AML-193 (cell line): ENCODE measurements at places on chromosomes 11 and 22.

DNA sequence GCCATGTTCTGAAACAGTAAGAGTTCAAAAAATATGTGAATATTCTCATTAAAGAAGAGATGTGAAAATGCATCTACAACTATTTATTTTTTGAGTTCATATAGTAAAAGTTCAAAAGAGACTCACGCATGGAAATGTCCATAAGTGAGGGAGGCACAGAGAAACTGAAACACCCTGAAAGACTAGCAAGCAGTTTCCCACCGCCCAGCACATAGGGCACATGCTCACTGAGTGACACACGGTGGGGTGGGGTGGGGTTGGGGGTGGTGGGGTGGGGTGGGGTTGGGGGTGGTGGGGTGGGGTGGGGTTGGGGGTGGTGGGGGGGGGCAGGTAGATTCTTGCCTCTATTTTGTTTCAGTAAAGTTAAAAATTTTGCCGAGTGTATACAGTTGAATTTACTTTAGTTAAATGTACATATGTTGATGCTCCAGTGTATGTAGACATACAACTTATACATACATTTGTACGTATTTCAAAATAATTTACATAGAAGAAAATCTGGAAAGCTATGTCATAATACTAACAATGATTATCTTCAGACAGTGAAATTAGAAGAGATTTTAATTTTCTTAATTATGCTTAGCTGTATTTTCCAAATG is 6.3 kb downstream of the CCDC34 start:
- DNase-seq: no peak

DNA sequence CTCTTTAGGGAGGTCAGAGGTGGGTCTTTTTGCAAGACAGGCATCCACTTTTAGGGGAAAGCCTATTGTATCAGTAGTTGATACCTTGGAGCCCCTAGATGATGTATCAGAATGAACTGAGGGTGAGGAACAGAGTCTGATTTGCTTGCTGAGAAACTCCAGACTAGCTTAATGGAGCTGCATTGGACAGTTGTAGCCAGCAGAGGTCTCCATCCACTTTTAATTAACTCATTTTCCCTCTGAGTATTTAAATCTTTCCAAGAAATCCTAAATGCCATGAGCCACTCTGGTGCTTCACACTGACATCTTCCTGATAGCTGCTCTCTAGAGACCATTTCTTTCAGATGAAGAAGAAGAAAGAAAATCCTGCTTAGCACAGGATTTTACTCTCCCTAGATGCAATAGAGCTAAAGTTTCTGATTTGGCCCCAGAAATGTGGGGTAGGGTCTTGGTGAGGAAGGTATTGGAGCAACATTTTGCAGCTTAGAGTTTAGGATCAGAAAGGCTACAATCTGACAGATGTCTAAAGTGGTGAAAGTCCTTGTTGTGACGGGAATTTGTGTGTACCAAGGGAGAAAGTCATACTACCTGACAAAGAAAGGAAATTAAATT is 38.0 kb downstream of the EXT2 start:
- peak; percentile 22 for DNase-seq

DNA sequence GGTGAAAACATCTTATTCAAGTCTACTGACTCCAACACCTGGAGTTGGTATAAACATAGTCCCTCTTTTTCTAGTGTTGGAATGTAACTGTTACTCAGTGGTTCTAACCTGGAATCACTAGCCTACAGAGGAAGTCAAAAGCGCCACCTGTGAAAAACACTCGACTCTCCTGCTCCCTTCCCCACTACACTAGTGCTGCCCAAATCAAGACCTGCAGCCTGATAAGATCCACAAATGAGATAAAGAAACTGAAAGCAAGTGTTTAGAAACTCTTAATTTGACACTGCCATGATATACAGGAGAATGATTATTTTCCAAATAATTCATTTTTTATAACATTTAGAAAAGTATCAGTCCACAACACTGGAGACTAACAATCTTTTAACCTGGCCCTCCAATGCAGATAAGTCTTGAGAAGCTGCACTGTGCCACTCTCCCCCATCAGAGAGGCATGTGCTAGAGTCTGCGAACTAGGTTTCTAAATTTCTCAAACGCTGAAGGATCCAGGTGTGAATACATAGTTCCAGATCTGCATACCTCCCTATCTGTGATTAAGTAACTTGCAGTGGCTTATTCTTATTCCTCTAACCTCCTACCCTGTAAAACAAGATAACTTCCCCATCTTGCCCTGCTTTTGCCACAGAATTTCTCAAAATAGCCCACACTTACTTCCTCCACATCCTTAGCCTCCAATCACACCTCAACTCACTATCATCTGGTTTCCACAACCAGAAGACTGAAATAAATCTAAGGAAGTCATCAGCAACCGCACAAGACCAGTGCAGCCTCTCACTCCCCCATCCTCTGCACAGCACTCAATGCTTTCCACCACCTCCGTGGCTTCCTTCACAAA is 88.1 kb downstream of the RRAS2 start:
- DNase-seq: peak; percentile 61

GRCh38 chr11:60841797-60842667 is at the start of gene CCDC86:
TSS of gene CCDC86 (plus strand) at chr11:60842113. CDS start at chr11:60842125, 12 bp downstream.
- peak; percentile 75 for DNase-seq

DNA sequence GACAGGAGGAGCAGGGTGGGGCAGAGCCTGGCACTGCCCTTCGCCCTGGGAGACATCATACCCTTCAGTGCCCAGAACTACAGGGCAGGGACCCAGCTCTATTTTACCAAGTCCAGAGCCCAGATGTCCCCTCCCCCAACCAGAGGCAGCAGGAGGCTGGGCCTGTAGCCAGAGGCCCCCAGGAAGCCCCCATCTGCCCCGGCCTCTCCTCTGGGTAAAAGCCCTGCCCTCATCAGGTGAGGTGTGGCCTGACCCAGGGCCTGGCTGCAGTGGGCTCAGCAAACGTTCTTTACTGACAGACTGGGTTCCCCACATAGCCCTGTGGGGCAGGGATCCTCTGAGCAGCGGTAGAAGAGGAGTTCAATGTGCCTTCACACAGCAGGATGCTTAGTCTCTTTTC is 51.8 kb upstream of the SLC22A12 start:
- no peak for DNase-seq

DNA sequence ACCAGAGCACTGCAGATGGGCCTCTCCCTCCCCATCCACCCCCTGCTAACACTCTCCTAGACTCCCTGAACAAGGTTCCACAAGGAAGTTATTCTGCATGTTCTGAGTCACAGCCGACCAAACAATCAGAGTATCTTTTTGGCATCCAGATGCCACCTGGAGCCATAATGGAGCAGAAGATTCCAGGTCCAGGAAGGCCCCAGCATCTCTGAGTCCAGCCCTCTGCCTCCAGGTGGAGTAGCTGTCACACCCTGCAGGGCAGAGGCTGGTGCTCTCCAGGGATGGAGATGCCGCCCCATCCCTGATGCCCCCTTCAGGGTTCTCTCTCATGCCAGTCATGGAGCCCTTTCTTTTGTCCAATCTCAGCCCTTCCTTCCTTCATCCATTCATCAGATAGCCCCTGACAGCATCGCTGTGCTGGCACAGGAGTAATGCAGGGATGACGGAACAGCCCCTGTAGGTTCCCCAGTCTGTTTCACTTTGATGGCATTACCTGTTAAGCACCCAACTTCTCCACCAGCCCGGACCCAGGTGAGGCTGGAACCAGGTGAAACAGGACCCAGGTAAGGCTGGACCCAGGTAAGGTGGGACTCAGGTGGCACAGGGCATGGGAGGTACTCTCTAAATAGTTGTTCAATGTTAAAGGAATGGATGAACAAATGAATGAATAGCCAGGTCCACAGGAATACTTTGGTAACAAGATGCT is 20.1 kb upstream of the TSKU start:
- DNase-seq: no peak

DNA sequence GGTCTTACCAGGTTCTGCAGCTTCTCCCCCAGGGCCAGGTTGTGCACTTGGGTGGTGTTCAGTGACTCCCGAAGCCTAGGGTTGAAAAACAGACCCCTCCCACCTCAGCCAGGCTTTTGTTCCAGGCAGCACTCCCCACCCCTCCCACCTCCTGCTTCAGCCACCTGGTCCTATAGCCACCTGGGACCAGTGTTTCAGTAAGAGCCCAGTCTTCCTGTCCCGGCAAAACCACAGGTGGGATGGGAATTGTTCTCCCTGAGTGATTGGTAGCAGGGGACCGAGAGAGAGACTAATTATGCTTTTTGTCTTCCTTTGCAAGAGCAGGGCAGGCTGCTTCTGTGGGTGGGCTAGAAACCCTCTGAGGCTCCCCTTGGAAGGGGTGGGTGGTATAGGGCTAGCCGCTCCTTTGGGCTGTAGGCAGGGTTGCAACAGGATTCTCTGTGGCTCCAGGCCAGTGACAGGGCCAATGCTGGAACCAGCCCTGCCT is 8.5 kb upstream of the NAALADL1 start:
- no peak for DNase-seq

DNA sequence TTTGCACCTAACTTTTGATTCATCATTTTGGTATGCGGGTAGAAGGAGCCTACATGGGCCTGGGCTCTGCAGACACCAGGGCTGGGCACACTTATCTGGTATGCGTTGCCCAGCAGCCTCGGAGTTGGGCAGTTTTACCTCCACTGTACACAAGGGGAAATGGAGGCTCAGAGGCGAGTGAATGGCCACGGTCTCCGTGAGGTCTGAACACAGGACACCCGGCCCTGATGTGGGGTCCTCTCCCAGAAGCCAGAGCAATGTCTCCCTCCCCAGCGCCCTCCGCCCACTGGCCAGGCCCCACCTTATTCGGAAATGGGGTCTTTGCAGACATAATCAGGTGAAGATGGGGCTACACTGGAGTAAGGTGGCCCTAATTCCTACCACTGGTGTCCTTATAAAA is 43.7 kb downstream of the OSBPL5 start:
- no peak for DNase-seq
